RPMI7951 (cell line): ENCODE measurements at places on chromosomes 2 and 18.

- no peak for DNase-seq
Measured at GRCh38 chr2:104856086-104856972, 2.4 kb downstream of the POU3F3 start.

GRCh38 chr18:54822872-54823845 lies 5.1 kb upstream of the RAB27B start:
- DNase-seq, result peak; percentile 87

GRCh38 chr2:229849073-229849472 lies 72.7 kb downstream of the TRIP12 start:
- no peak for DNase-seq

DNA sequence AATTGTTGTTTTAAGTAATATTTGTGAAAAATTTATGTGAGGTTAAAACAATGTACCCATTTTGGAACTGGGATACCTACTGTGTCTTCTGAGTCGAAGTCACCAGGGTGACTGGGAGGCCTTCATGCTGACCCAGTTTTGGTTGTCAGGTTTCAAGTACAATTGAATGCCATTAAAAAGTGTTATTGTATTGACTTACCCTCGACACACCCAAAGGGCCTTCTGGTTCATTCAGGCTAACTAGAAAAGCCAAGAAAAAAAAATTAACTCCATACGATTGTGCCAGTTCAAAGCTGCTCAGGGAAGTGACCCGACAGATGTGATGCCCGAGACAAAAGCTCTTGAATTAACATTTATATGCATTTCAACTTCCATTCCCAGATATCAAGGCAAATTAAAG lies 190.0 kb downstream of the ST6GAL2 start:
- DNase-seq, result no peak

DNA sequence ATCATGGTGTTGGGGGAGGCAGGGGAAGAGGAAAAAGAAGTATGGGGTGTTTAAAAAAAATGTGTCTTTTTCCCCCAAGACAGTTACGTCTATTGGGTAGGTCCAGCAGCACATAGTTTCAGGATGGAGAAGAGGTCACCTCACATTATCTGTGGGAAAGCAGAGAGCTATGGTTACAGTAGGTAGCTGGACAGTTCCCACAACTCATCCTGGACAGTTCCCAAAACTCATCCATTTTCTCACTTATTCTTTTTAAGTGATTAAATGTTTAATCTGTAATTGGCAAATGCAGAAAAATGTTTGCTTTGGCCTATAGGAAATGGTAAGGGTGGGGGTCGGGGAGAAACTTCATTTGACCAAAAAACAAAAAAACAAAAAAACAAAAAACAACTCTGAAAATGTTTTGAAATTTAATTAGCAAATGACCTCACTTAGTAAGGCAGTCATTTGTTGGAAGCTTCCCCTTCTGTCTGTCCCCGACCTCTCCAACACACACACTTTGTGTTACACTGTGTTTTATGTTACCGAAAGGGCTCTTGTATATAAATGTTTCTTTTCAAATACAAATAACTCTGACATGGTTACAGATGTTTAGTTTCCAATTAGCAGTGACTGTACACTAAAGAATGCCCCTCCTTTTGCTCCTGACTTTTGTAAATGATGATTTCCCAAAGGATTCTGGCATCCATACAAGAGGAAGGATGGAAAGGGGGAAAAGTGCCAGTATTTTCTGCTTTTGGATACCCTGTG lies 173.3 kb upstream of the ZFP36L2 start:
- DNase-seq, result peak; percentile 79

DNA sequence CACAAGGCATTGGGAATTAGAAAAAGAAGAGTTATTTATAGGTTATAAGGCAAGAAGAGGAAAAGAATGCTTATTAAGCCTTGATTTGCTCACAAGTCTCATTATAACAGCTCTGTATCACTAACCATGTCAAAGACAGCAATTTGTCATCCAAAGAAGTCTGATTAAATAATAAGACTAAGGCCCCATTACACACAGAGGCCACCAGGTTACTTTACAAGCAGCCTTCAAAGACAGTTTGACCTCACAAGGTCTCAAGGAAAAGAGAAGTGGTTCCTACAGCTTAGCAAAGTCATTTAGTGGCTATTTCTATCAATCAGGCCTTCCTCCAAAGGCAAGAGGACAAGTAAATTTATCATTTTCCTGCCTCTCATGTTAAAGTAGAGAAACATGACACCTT lies 188.5 kb downstream of the MBD2 start:
- DNase-seq, result no peak

- DNase-seq, result no peak
Measured at GRCh38 chr2:15069149-15069548, 436.6 kb downstream of the LRATD1 start.

DNA sequence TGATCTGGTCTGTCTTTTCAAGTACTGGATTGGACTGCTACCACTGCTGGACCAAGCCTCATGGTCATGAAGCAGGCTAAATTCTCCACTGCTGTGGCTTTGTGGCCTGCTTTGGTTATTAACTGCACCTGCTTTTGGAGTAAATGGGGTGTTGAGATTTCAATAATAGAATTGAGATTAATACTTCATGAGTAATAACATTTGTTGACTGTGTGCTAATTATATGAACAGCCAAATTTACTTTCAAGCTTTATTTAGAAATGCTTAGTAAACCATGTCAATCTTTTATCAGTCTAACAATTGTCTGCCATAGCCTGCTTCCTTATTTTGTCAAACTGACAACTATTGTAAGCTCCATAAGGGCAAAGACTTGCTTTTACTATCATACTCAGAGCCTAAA lies 27.4 kb upstream of the MTIF2 start:
- no peak for DNase-seq

GRCh38 chr2:240925191-240925567 lies 19.0 kb downstream of the CROCC2 start:
- DNase-seq, result no peak

GRCh38 chr2:173191601-173192000 lies 116.0 kb downstream of the MAP3K20 start:
- peak; percentile 28 for DNase-seq

DNA sequence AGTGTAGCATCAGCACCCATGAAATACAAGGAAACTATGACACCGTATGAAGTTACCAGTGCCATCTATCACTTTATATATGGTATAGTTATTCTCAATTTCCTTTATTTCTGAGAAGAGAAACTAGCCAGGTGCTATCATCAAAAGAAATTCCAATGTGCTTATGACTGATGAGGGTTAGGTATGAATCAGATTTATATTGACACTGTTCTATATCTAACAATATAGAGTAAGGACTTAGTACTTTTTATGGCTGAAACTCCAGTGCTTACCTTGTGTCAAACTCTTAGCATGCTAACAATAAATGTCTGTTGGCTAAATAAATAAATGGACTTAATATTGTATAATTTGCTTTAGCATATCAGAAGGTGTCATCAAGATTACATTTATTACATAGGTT lies 6.9 kb downstream of the METTL4 start:
- no peak for DNase-seq

GRCh38 chr18:76647322-76647721 lies 152.3 kb upstream of the ZNF516 start:
- no peak for DNase-seq

- DNase-seq, result no peak
Measured at GRCh38 chr2:175009917-175010621, 4.9 kb upstream of the CHN1 start.

DNA sequence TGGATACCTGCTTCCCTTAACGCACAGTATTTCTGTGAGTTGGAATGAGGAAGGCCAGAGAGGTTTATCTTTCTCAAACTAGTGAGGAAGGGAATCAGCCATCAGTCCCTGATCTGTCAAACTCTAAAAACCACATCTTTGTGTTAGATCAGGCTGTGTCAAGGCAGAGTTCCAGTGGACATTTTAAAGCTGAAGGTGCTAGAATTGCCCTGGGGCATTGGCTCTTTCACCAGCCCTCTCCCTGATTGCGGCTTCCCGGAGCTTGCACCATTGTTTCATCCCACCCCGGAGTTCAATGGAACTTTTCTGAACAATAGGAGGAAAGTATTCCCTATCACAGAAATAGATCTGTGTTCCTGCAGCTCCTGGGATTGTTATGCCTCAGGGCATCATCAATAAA lies 110.2 kb downstream of the RNF144A start:
- DNase-seq, result peak; percentile 34

- DNase-seq, result no peak
Measured at GRCh38 chr2:50674876-50675275, 357.1 kb downstream of the NRXN1 start.

GRCh38 chr2:205288686-205289085 lies 393.6 kb upstream of the NRP2 start:
- DNase-seq, result no peak

- DNase-seq, result peak; percentile 32
Measured at GRCh38 chr2:55771612-55772011, 78.0 kb upstream of the PNPT1 start.

- DNase-seq, result peak; percentile 48
Measured at GRCh38 chr18:56083097-56083521, 495.1 kb upstream of the TCF4 start.

GRCh38 chr2:9326975-9327374 lies 96.4 kb downstream of the ITGB1BP1 start:
- peak; percentile 45 for DNase-seq

DNA sequence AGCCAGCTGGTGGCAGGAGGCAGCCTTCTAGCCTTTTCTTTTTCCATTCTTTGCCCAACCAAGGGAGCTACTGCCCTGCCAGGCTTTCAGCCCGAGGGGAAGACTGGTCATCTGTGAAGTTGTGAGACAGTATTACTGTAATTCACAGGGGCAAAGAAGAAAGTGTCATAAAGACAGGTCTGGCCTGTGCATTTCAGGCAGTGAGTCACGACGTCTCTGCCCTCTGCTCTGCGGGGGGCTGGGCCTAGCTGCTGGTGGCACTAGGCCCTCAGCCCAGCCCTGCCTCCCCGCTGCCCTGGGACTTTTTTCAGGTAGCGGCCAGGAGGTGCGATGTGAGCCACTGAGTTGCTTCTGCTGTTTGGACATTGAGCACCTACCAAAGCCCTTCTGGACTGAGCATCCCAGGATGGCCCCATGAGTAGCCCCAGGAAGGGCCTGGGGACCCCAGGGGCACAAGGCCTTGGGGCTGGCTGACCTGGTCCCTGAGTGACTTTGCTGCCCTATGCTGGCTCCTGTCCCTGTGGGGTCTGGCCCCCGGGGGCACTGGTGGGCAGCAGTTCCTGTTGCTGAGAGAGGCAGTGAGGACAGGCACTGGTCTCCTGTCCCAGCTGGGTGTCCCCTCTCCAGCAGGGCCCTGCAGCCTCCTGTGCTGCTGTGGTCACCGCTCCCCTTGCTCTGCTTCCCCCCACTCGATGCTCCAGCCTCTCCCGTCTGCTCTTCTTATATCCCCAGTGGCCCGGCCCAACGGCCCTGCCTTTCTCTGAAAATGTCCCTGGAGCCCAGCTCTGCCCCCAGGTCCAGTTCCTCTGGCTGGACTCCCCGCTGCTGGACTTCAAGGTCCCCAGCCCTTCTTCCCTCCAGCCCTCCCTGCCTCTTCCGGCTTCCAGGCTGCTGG lies 7.0 kb downstream of the INHBB start:
- DNase-seq, result peak; percentile 56

DNA sequence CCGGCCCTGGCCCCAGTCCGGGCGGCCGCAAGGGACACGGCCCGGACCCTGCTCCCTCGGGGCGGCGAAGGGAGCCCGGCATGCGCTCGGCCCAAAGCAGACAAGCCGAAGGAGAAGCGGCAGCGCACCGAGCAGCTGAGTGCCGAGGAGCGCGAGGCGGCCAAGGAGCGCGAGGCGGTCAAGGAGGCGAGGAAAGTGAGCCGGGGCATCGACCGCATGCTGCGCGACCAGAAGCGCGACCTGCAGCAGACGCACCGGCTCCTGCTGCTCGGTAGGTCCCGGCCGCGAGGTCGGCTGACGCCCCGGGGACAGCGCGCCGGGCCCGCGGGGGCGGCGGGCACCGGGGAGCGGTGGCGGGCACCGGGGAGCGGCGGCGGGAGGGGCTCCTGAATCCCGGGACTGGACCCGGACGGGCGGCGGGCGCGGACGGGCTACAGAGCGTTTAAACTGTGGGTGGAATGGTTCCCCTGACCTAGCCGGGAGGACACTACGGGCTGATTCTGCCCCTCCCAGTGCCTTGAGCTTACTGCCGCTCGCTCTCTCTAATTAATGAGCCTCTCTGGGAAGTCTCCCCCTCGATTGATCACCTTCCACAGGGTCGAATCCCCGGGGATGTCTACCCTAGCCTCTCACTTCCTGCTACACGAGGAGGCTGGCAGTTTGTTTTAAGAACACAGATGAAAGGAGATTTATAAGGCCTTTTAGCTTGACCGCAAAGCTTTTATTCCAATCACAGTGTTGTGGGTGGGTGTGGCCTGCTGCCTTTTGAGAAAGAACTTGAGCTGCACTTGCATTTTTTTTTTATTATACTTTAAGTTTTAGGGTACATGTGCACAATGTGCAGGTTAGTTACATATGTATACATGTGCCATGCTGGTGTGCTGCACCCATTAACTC lies 853 bp downstream of the GNAL start:
- peak; percentile 20 for DNase-seq

DNA sequence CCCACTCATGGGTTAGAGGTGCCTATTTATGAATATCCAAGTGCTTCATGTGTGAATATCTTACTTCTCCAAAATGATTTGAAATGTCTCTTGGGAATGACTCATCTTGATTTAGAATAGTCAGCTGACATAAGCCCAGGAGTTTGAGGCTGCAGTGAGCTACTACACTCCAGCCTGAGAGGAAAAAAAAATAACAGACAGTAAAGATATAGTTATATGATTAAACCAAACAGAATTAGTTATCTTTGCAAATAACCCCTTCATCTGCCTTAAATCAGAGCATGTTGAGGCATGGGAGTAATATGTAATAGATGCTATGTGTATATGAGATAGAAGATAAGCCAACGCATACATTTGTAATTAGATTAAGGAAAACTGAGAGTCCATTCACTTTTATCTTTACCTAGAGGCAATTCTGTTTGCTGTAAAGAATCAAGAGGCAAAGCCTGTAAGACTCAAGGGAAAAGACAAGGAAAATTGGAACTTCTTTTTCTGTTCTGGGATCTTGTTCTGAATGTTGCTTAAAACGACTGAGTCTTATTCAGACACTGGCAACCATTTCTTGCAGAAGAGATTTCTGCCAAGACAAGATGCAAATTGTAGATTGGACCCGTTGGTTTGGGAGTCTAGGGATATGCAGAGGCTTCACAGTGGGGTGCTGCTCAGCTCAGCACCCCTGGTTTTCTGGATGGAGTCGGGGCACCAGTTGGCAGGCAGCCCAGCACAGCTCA lies 104.4 kb downstream of the LIPG start:
- DNase-seq, result no peak

GRCh38 chr18:46398005-46398404 lies 259.0 kb downstream of the LOXHD1 start:
- no peak for DNase-seq

- DNase-seq, result no peak
Measured at GRCh38 chr18:6256521-6256920, 158.2 kb downstream of the L3MBTL4 start.

GRCh38 chr18:69399253-69399652 lies 1.4 kb upstream of the DOK6 start:
- DNase-seq, result no peak

DNA sequence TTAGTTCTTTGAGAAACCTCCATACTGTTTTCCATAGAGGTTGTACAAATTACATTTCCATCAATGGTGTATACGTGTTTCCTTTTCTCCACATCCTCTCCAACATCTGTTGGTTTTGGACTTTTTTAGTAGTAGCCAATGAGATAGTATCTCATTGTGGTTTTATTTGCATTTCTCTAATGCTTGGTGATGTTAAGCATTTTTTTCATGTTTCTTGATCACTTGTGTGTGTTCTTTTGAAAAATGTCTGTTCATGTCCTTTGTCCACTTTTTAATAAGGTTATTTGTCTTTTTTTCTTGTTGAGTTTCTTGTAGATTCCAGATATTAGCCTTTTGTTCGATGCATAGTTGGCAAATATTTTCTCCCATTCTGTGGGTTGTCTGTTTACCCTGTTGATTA lies 392.3 kb upstream of the ZEB2 start:
- DNase-seq, result no peak
